Stimulated activated CD8-positive, alpha-beta memory T cell treated with anti-CD3 and anti-CD28 coated beads, Interleukin-7, amount 100 ng/mL, for 4 hours (primary cell): ENCODE measurements at places on chromosomes 2 and 18.

GRCh38 chr2:48961009-48961408 is 193.3 kb downstream of the FSHR start:
- DNase-seq = no peak

- no peak for DNase-seq
These were observed 50.8 kb downstream of the EDAR start for GRCh38 chr2:108938077-108938710.

- no peak for DNase-seq
These were observed 16.6 kb upstream of the CCNYL1 start for GRCh38 chr2:207694811-207695281.

- DNase-seq = no peak
These were observed 1233.6 kb upstream of the TMEFF2 start for GRCh38 chr2:193428336-193428818.

GRCh38 chr2:217751192-217751591 is 251.6 kb downstream of the TNS1 start:
- no peak for DNase-seq

- no peak for DNase-seq
These were observed 5.0 kb downstream of the GAD1 start for GRCh38 chr2:170821531-170822289.

DNA sequence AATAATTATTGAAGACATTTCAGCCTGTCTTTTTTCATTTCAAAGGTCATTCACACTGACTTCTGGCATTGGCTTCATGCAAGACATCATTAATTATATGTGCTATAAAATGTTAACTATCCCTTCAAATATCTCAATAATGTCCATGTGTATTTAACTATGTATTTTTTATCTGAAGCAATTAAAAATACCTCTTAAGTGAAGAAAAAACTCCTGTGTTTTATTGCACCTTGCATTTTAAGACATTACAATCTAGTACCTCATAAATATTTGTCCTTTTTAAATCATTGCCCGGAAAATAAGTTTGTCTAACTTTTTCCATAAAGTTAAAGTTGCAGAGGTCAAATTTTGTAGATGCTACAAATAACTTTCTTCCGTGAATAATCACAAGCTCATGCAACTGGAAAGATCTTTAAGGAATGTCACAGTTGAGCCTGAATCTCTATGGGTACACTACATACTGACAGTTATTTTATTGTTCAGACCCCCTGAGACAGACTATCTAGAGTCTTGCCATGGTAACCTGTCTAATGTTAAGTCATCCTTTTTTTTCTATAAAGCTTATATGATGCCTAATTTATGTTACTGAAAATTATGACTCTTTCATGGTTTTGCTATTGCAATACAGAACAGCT is 38.4 kb upstream of the COBLL1 start:
- DNase-seq = no peak

DNA sequence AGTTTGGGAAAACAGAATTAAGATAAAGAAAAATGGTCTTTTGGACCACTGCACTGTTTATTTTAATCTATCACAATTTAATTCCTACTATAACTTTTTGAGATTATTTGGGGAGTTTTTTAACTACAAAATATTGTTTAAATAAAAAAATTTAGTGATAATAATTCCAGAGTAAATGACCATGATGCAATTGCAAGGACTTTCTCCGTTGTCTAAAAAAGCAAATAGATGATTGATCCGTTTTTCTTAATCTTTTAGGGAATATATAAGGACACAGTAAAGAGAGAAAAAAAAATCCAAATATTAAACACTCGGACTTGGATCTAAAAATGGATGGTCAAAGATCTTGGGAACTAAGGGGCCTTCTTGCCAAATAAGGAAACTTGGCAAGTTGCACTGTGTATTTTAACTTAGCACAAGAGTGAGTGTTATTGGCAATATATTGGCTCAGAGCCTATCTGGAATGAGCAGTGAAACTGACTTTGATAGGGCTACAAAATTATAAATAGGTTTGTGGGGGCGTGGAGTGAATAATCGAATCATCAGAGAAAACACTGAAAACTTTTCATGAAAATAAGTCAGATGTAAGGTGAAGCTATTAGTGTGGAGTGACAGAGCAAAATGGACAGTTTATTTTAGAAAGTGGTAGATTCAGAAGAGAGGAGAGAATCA is 2.0 kb downstream of the MAP3K20 start:
- DNase-seq = no peak

DNA sequence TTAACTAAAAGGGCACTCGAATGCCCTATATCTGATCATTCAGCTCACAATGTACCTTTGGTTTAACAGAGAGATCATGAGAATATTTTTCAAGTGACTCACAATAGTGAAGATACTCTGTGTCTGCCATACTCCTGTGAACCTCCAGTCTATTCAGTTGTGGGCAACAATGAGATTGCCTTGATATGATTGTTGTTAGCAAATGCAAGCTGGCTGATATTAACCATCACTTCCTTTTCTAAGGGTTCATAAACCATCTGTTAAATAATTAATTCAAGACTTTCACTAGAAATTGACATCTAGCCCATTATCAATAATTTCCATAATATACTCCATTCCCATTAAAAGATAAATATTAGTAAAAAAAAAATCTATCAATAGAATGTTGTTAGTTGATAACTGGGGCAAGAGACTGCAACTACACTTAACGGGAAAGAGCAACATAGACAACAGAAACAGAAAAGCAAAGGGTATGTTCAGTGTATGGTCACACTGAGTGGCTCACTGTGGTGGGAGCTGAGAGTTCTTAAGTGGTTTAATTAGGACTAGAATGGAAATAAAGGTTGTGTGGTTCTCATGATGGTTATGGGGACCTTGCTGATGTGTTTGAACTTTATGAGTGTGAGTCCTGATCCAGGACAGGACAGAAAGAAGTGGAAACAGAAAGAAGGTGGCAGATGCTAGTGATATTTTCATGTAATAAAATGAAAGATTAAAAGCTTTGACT is 11.9 kb downstream of the IL18RAP start:
- DNase-seq = no peak

GRCh38 chr2:174627216-174627615 is 29.6 kb upstream of the WIPF1 start:
- DNase-seq = no peak

- no peak for DNase-seq
These were observed 231.5 kb upstream of the TCF4 start for GRCh38 chr18:55819448-55819847.

DNA sequence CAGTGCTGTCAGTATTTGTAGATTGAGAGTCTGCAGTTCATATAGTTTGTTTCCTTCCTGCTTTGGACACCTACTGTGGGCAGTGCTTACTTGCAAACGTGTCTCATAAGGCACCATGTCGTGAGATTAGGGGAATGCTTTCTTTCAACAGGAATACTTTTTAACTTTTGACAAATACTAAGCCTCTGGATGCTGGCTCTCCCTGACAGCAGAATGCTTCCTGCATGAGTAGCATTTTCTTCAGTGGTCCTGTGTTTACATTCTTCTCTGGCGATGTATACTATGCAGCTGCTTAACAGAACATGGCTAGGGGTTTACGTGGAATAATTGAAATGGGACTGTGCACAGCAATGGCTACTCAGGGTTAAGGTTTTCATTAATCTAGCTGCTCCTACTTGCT is 807.5 kb downstream of the MBD2 start:
- no peak for DNase-seq

- DNase-seq = no peak
These were observed 65.6 kb downstream of the WDR7 start for GRCh38 chr18:56716692-56717146.

GRCh38 chr2:8000870-8001269 is 681.0 kb upstream of the ID2 start:
- DNase-seq = no peak

DNA sequence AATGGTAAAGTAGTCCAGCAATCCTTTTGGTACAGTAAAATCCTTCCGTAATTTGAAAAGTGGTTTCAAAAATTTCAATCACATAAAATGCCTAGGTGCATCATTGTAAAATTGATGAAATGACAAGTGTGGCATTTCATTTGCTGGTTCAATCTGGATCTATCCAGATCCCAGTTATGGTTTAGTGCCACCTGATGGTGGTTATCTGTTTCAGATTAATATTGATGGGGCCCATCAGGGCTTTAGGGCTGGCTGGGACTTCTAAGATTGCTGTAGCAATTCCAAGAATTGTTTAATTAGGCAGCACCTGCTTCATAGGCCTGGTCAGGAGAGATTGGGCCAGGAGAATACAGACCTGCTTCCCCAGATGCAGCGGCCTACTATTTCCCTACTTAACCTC is 55.5 kb upstream of the PIK3C3 start:
- DNase-seq = no peak

DNA sequence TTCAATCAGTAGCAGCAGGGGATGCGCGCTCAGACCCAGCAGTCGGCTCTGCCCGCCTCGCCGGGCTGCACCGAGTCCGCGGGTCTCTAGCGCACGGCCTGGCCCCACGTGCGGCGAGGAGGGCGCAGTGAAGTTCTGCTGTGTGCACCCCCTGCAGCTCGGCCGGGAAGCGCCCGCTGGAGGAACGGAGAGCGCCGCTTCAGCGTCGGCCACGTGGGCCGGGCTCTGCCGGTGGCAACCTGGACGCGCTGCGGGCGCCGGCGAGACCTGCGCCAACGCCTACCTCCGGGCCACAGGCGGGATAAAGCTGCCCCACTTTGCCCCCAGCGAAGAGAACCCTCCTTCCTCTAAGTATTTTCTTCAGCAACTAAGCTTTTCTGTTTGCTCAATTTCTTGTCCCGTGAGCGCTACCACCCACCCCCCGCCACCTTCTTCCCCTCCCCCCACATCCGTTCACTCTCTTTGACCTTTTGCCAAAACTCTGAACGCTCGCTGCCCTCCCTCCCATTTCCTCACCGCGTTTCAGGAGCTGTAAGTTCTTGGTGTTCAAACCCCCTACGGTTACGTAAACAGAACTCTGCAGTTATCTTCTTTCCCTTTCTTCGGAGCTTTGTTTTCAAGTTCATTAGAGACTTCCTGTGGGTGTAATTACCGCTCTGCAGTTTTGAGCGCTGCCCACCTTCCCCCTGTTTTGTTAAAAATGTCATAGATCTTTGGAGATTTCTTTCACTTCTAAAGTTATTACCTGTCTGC is 42.6 kb upstream of the EDAR start:
- peak; percentile 50 for DNase-seq

GRCh38 chr2:231522418-231523180 is 7.6 kb downstream of the NMUR1 start:
- DNase-seq = no peak

- DNase-seq = no peak
These were observed 297.2 kb upstream of the SLC14A2 start for GRCh38 chr18:45317948-45318640.

- DNase-seq = no peak
These were observed 27.9 kb downstream of the REV1 start for GRCh38 chr2:99461828-99462483.

- DNase-seq = no peak
These were observed 73.2 kb downstream of the BMPR2 start for GRCh38 chr2:202449344-202449743.

- no peak for DNase-seq
These were observed 35.8 kb upstream of the FIGN start for GRCh38 chr2:163771596-163771995.

DNA sequence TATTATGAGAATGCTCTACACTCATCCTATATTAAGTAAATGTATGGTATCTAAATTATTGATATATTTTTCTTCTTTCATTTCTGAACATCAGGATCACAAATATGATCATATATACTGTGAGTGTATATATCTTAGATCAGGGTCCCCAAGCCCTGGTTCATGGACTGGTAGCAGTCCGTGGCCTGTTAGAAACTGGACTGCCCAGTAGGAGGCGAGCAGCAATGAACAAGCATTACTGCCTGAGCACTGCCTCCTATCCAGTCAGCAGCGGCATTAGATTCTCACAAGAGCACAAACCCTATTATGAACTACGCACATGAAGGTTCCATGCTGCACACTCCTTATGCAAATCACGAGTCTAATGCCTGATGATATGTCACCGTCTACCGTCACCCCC is 1247.1 kb upstream of the NXPH2 start:
- no peak for DNase-seq

DNA sequence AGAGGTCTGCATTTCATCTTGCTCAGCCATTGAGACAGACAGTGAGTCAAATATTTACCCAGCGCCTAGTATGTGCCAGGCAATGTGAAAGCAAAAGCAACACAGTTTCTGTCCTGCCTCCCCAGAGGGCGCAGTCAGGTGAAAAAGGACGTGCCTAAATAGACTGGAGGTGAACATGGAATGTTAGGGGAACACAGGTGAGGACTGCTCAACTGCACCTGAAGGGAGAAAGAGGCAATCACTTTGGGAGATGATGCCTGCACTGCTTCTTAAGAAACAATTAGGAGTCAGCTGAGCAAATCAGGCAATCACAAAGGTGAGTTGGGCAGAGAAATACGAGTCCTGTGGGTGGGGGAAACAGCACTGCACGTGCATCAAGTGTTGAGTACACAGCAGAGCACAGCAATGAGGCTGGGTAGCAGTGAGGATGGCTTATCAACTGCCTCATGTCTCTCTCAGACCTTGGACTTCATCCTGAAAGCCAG is 218.3 kb upstream of the SMAD7 start:
- DNase-seq = no peak

DNA sequence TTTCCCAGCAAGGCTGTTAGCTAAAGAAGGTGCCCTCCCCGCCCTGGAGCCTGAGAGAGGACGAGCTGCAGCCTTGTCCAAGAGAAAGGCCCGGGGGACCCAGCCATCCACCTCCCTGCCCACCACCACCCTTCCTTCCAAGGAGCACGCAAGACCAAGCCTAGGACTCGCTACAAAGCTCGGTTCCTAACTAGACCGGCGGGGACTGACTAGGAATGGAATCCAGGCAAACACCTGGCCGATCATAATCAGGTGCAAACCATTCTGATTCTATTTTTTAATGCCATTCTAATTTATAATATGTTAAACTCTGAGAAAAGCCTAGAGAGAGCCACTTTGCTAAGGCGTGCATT is 19.7 kb upstream of the TUBB6 start:
- no peak for DNase-seq

DNA sequence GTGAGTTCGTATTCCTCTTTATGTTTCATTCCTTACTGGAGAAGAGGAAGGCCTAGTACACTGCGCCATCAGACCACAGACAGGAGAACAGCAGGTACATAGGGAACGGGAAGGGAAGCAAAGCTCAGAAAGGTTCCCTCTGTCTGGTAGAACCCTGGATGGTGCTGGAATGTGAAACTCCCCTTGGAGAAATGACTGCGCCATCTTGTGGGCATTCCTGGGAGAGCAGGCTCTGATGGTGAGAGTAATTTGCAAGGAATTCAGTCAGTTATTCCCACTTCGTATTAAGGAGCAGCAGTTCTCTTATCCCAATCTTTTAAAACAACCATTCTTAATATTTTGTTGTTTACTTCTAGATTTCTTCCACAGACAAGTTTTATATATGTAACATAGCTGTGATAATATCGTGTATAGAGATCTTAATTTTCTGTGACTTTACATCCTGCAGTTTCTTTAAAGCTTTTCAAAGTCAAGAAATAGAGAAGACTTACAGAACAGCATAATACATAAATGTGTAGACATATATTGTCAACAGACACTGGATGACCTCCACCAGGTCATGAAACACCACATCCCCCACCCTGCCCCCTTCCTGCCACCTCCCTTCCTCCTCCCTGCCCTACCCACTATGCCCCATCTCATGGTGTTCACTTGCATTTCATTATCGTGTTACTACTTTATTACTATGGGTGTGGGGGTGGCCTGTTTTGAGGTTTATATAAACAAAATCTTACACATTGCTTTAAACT is 83.9 kb downstream of the ARHGEF4 start:
- peak; percentile 36 for DNase-seq
